ENCODE measurements at places on chromosomes 1 and 21.
A peak's percentile ranks its signal among the peaks of the same experiment; 100 is the strongest.

DNA sequence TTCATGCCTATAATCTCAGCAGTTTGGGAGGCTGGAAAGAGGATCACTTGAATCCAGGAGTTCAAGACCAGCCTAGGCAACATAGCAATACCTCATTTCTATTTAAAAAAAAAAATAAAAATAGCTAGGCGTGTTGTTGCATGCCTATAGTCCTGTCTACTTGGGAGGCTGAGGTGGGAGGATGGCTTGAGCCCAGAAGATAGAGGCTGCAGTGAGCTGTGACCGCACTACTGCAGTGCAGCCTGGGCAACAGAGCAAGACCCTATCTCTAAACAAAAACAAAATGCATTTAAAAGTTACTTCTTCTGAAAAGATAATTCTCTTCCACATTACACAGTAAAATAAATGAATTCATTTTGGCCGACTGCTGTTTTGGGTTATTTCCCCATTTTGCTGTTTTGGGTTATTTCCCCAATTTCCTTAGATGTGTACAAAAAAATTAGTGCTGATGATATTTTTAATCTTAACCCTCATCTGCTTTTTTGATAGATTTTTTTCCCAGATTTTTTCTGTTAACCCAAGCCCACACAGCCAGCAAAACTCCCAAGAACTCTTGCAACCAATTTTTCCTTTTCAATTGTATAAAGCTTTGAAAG, 23.0 kb upstream of the SAMSN1 start:
- no peak for DNase-seq

GRCh38 chr1:221429264-221429663, 312.6 kb downstream of the DUSP10 start:
- DNase-seq = no peak

DNA sequence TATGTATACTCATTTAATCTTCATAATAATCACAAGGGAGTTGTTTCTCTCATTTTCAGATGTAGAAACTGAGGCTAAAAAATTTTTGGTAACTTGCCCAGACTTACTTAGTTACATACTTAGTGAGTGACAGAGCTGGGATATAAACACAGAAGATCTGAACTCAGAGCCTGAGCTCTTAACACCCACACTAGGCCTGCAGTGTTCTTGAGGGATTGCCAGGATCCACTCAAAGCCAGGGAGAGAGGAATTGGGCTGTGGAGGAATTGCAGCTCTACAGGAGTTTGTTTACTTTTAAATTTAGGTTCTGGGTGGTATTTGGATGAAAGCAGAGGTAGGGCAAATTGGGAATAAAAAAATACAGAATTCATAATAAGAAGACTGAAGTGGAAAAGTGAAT, 515.1 kb upstream of the PLXNA2 start:
- DNase-seq = no peak

DNA sequence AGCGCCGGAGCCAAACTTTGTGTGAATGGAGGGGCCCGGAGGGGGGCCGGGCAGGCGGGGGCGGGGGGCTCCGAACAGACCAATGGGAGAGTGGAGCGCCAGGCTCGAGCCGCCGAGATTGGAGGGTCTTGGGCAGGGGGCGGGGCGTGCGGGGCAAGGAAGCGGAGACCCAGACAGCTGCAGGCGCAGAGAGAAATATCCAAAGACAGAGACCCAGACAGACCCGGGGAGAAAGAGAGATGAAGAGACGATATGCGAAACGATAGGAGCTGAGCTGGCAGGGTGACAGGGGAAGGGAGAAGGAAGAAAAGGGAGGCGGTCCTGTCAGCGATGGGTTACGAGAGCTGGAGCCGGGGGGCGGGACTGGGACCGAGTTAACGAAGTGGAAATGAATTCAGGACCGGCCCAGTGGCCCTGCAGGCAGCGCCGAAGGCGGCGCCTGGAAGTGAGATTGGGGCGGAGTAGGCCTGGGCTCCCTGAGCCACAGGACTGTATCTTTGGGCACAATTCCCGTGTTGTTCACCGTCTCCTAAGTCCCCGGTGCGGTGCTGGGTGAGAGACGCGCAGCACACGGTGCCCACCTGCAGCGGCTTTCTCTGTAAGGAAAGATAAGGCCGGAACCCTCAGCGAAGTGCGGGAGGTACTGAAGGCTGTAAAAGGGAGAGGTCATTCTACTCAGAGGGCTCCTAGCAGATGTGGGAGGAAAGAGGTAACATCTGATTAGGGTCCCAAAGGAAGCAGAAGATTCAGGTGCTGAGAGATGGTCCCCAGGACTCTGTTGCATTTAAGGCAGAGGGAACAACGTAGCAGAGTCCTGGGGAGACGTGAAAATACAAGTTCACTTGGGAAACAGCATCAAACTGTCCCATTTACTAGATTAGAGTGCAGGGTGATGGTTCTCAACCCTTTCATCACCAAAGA, 543 bp upstream of the KCNJ10 start:
- peak; percentile 66 for DNase-seq

DNA sequence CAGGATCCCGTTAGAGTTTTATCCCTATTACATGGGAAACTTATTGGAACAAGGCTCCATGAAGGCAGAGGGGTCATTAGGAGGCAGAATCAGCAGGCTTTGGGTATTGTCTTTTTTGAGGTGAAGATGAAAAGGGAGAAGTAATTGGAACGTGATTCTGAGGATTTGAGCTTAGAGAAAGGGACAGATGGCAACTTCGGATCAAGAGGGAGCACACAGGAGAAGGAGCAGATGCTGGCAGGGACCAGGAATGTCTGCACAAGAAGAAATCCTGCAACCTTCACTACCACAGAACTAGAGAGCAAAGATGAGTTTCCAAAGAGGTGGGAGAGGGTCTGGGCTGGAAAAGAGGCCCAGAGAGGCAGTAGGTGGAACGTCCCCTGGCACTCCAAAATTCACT, 202.8 kb downstream of the RRAGC start:
- no peak for DNase-seq

- DNase-seq = no peak
These were observed 147.8 kb downstream of the SLC45A1 start for GRCh38 chr1:8465692-8466091.

GRCh38 chr1:81126989-81127581, 673.6 kb upstream of the ADGRL2 start:
- no peak for DNase-seq

DNA sequence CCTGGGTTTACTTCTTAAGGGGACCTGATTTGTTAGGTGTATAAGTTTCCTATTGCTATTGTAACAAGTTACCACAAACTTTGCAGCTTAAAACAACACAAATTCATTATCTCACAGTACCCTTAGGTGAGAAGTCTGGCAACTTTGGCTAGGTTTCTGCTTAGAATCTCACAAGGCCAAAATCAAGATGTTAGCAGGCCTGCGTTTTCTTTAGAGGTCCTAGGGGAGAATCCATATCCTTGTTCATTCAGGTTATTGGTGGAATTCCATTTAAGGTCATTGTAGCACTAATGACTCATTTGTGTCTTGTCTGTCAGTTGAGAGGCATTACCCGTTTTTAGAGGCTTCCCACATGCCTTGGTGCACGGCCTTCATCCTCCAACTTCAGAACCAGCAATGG, 8.2 kb upstream of the SH2D1B start:
- no peak for DNase-seq

DNA sequence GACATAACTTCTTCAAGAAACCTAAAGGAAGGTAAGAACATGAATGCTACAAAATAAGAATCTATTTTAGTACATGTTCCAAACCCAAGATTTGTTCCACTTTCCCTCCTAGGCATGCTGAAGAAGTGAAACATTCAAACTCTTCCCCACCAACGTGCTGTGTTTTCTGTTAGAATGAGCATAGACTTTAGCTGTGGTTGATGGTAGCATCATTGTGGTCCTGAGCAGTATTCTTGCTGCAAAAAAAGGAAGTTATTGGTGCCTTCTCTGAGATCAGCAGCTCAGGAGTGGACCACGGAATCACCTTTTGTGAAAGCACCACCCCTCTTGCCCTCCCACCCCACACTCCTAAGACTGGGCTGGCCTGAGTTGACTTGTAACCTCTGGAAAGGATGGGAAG, 100.4 kb upstream of the POGK start:
- no peak for DNase-seq

GRCh38 chr1:225998560-225999226, 450 bp downstream of the SDE2 start:
- DNase-seq = no peak

DNA sequence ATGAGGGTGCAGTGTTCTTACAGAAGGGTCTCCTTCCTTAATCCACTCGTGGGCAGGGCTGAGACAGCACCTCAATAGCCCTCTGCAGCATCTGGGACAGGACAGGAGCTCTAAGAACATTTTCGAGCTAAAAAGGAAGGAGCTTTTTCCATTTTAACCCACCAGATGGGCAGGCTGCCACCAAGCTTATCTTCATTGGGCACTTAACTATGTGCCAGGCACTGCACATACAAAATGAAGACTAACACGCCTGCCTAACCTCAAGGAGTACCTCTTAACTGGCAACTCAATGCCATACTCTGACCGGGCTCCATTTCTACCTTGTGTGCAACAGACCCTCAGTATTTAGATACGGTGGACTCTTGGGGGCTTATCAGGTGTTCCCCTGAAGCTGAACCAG, 48.2 kb downstream of the SSBP3 start:
- no peak for DNase-seq

DNA sequence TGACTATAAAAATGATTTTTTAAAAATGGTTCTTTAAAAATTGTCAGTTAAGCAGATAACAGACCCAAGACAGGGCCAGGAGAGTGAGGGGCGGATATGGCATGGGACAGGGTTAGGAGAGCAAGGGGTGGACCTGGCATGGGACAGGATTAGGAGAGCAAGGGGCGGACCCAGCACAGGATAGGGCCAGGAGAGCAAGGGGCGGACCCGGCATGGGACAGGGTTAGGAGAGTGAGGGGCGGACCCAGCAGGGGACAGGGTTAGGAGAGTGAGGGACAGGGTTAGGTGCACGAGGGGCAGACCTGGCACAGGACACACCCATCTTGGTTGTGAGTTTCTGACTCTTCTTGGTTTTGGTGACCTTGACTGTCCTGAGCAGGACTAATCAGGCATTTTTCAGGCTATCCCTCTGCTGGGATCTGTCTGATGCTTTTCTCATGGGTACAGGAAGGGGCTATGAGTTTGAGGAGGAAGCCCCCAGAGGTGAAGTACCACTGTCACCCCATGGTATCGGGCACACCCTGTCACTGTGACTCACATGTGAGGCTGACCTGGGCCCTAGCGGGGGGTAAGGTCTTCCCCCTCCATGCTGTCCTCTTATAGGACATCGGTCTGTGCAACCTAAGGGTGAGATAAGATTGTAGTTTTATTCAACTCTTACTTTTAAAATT, 159.0 kb upstream of the COL6A1 start:
- no peak for DNase-seq

DNA sequence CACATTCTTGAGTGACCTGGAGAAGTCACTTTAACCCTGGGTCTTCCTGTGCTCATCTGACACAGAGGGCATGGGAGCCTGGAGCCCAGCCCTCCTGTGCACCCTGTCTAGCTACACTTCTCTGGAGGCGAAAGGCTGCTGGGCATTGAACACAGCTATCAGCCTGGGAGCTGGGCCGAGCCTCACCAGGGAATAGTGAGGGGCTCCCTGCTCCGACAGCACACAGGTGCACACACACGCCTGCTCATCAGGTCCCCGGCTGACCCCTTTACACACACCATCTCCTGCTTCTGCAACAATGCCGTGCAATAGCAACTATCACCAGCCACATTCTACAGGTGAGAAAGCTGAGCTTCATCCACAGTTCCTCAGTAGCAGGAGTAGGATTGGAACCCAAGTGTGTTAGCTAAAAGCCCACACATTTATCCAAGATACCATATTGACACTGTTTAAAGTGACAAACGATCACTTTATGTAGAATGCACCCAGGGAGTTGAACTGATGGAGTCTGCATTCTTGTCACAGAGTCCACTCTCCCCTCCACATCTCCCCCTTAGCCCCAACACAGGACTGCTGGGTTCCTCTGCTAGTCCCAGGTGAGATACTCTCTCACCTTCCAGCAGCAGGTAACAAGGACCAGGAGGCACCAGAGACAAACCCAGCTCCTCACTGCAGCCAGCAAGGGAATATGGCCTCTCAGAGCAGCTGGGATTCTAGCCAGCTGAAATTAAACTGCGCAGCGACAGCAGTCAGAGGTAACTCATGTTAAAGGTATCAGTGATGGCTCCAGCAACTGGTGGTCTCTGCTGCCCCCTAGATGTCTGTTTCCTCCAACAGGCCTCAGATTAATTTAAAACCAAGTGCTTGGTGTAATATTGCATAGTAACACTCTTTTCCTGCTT, 18.3 kb upstream of the CAPN8 start:
- DNase-seq = peak; percentile 46

DNA sequence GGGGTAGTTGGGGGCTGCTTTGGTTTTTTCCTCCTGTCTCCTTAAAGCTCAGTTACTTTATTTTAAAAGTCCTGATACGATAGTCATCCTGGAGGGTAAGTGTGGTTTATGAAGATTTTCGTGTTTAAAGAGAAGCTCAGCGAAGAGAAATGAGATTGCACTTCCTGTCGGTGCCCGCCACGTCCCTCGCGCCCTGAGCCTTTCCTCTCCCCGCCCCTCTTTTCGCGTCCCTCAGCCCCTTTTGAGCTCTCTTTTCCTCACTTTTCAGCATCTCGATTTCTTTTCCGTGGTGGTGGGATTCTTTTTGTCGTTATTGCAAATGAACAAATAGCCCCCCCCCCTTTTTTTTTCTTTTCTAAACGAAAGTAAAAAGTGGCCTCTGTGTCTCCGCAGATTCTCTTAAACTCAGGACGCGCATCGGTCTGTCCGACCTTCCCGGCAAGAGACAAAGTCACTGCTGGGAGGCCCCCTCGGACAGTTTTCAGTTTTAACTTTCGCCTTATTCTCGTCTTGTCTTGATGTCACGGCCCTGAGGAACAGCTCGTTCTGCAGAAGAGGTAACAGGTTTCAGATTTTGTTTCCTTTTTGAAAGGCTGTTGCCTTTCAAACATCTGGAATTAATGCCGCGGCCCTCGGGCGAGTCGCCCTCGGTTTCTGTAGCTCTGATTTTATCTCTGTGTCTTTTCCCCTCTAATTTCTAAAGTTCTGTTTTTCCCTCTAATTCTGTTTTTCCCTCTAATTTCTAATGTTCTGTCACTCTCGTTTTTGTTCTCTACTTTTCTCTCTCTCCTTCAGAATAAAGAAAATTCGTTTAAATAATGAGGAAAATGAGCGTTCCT, 1.0 kb upstream of the DMRTA2 start:
- no peak for DNase-seq

- DNase-seq = no peak
These were observed 26.3 kb downstream of the DUSP10 start for GRCh38 chr1:221715321-221716169.

DNA sequence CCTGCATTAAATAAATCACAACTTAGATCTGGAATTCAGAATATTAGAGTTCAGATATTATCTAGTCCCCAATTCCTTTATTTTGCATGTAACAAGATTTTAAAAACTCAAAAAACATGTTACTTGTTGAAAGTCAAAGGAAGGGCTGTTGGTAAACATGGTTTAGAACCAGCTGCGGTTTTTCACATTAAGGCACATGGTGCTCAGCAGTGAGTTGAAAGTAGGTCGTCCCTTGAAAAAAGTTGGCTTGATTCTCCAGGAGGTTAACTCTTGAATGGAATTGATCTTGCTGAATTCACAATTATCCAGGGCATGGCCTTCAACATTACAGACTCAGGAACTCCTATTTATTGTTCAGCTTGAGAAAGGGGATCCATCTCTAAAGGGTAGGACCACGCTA, 277.1 kb upstream of the DUSP10 start:
- DNase-seq = no peak

GRCh38 chr1:220222939-220223338, 49.3 kb downstream of the RAB3GAP2 start:
- no peak for DNase-seq
